ENCODE measurements at places on chromosomes 3 and 15. TPM values are rescaled to one million over a fixed set of nuclear protein-coding genes. Genes with fewer than 3 reads are reported as not detected.

DNA sequence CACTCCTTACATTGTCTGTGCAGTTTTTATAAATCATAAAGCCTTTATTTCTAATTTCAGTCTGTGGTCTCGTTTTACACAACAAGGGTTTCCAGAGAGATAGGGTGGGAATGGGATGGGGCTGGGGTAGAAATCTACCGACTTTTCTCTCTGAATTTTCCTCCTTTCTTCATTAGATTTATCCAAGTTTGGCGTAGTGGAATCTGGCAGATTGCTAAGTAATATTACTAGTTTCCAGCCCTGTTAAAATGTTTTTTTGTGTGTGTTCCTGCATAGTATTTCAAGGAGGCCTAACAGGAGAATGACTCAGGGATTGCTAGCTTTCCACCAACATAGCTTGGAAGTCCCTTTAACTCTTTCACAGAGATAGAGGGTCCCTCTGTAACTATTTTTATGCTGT is 185.5 kb upstream of the GOLGA6L4 start:
- DNase-seq = no peak

DNA sequence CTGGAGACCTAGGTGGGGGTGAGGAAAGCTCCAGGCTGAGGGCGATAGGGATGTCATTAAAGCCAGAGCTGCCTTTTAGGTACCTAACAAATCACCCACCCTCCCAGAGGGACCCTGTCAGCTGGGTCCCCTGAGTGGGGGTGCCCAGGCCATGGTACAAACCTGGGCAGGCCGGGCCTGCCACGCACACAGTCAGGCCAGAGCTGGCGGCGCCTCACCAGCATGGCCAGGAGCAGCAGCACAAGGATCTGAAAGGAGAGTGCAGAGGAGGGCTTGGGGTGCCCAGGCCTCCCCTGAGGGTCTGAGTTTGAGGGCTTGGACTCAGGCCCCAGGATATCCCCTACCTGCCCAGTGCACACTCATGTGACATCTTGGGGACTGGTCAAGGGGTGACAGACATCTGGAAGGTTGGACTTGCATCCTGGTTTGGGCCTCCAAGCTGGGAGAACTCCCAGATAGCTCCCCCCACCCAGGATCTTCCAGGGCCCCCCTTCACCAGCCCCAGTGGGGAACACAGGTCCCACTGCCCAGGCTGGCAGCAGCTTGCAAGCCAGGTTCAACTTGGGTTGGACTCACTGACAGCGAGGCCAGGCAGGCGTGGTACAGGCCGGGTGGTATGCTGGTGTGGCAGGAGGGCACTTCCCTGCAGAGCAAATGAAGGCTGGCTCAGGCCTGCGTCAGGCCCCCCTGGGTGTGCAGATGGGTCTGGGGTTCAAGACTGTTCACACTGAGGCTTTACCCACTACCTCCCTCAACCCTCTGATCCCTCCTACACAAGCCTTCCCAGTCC is 5.2 kb downstream of the STRA6 start:
- DNase-seq = no peak

Gene SELENOS
- polyA plus RNA-seq = 97.9 TPM

DNA sequence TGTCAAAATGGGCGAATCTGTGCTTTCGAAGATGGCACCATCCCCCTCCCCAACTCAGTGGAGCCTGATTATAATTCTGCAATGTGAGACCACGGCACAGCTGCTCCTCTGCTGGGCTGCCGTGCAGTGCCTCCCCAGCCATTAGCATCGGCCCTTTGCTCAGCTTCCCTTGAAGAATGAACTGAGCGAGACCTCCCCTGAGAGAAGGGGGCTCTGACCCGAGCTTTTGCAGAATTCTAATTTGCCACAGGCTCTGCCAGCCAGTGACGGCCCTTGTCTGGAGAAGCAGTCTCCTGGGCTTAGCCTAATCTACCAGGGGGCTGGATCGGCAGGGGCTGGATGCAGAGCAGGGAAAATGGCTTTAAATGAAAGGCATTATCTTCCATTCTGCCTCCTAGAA is 57.2 kb downstream of the GLDN start:
- no peak for DNase-seq

Gene COL8A1
- polyA plus RNA-seq = not detected

DNA sequence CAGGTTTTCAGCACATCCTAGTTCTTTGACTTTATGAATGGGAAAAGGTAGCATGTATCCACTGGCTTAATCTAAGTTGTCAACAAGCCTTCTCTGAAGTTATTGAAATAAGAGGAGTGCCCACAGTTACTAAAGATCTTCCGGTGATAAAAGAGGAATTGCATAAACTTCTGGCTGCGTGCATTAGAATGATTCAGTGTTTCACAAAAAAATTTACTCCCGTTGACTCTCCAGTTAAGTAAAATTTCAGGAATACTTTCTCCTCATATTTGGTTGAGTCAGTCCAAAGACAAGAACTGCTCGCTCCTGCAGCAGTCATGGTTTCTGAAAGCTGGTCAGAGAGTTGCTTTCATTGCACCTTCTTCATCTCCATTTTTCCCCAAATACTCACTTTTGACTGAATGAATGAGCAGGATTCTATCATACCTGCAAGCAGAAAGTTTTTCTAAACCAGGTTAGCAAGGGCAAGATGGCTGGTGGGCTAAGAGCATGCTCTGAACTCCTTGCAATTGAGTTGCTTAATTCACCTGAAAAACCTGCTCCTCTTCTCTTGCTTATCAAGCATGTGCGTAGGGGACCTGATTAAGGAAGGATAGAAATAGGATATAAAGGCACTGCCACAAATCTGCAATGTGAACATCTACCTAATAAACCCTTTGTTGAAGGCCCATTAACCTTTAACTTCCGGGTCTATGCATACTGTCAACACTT is 64.2 kb upstream of the TIMP4 start:
- no peak for DNase-seq

GRCh38 chr15:78895471-78895870 is 22.8 kb downstream of the MORF4L1 start:
- no peak for DNase-seq

GRCh38 chr3:156561533-156561932 is 6.6 kb upstream of the SSR3 start:
- no peak for DNase-seq

All from A549 (cell line).